Amygdala (tissue), 56 donors: ENCODE measurements at places on chromosomes 2 and 18.

GRCh38 chr2:160225722-160226121 lies 25.6 kb upstream of the ITGB6 start:
- no peak for DNase-seq

DNA sequence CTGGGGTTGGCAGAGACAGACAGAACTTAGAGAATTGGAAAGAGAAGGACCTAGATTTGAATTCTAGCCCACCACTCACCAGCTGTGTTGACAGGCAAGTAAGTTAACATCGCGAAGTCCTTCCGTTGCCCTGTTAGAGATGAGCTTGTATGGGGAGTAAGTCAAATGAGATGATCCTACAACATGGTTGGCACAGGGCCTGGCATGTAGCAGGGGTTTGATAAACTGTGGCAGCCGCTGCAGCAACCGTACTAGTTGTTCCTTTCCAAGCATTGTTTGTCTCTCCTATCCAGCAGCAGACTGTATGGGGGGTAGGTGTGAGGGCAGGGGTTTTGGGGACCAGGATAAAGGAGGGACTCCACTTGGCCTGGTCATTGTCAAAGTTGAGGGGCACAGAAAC lies 16.0 kb downstream of the TET3 start:
- no peak for DNase-seq

DNA sequence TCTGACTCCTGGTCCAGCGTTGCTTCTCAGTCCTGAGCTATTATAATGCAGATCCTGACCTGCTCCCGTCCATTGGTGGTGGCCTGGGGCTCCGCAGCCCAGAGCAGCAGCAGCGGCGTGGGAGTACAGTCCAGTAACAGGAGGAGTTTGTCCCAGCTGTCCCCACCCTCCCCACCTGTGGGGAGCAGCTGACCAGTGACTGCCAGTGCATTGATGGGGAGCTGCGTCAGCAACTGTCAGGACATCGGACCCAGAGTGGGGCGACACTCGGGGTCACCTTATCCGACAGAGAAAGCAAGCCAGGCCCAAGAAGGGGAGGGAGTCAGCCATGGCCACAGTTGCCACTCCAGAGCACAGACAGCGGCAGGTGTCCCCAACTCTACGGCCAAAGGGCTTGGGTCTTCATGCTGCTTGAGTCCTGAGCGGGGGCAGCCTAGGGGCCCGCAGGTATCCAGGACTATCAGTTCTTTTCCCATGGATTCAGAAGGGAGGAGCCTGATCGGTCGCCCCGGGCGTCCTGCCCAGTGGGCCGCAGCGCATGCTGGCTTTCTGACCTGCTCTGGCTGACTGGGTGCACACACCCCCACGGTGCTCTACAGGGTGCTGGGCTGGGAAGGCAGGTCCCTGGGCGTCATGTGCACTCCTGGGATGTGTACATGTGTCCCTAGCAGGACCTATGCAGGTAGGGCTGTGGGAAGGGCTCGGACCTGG lies 29.7 kb downstream of the DNMT3A start:
- DNase-seq, result no peak

DNA sequence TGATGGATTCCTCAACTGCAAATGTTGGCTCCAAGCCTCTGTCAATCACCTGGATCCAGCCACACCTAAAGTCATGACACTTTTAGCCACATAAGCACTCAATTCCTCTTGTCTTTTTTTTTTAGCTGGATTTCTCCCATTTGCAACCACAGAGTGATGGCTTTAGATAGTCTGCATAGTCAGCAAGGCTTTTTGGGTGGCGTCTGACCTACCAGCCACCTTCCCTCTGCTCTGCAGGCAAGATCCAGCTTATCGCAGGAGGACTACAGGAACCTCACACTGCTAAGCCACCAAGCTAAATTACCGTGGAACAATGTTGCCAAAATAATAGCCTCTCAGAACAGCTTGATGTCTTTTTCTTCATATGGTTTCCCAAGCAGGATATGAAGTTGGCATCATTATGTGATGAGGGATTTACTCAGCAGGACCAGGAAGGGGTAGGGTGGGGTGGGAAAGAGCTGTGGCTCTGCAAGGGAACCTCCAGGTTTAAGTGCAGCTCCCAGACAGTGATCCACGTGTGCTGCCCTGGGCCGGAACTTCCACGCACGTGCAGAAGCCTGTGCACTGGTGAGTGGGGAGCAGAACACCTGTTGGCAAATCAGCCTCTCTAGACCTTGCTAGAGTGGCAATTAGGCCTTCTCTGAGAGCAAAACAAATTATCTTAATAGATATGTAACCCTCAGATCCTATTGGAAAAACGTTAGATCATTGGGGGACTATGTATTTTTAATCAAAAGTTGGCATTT lies 170.6 kb upstream of the NCK2 start:
- no peak for DNase-seq

DNA sequence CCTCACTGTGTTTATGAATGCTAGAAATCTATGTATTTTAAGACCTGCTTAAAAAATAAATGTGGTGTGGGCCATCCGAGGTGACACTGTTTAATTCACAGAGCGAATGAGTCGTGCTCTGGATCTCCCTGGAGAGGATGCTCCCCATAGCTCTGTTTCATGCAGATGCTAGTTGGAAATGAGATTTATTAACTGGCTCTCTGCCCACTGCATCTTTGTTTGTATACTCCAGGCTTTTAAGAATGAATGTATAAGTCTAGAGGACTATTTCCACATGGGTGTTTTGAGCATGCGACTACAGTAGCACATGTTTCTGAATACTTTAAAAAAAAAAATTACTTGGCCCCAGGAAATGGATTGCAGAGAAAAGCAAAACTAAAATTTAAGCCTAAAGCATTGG lies 3.9 kb downstream of the MAPRE2 start:
- DNase-seq, result no peak

GRCh38 chr2:239106314-239106908 lies 258.5 kb downstream of the TWIST2 start:
- DNase-seq, result peak; percentile 49

GRCh38 chr2:158729873-158730620 lies 65.1 kb upstream of the DAPL1 start:
- peak; percentile 45 for DNase-seq
